Suppressor macrophage (primary cell): ENCODE measurements at places on chromosomes 11 and 22.

- no peak for DNase-seq
Observed at GRCh38 chr11:134346976-134347350, 15.2 kb downstream of the GLB1L2 start.

GRCh38 chr11:12810568-12810894 lies 136.3 kb downstream of the TEAD1 start:
- DNase-seq, result no peak

GRCh38 chr11:58067685-58068084 lies 36.9 kb downstream of the OR6Q1 start:
- DNase-seq, result no peak

DNA sequence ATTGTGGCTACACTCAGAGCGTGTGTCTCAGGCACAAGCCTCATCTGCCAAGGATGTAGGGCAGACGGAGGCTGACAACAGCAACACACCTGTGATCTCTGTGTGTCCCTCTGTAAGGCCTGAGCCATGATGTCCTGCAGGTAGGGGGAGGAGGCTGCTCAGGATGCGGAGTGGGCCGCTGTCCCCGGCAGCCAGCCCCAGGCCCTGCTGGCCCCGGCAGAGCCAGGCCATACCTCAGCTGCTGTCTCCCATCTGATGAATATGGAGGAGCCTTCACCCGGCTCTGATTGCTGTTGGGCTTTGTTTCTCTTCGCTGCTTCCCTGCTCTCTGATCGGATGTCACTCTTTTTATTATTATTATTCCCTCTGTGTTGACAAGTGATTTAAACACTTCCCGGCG lies 83.6 kb upstream of the NCAM1 start:
- DNase-seq, result no peak

DNA sequence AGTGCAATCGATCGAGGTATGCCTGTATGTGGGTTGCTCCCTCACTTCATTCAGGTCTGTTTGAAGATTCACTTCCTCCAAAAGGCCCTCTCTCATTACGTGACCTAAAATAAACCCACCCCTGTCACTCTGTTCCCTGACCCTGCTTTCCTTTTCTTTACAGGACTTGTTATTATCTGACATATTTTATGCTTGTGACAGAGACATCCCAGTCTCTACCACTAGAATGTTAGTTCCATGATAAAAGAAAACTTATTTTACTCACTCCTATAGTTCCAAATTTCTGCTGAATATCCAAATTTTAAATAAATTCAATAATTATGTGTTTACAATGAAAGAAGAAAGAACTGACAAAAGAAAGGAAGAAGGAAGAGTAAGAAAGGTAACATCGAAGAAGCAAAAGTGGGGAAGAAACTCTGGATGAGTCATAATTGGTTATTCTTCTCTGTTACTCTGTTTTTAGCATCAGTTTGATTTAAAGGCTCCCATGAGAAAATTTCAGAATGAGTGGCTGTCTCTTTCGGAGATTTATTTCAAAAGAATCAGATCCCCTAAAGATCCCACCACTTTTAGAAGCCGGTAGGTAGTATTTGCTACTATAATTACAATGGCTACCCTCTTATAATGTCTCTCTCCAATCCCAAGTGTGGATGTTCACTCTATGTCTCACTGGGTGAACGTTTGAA lies 33.5 kb downstream of the ENTHD1 start:
- no peak for DNase-seq

DNA sequence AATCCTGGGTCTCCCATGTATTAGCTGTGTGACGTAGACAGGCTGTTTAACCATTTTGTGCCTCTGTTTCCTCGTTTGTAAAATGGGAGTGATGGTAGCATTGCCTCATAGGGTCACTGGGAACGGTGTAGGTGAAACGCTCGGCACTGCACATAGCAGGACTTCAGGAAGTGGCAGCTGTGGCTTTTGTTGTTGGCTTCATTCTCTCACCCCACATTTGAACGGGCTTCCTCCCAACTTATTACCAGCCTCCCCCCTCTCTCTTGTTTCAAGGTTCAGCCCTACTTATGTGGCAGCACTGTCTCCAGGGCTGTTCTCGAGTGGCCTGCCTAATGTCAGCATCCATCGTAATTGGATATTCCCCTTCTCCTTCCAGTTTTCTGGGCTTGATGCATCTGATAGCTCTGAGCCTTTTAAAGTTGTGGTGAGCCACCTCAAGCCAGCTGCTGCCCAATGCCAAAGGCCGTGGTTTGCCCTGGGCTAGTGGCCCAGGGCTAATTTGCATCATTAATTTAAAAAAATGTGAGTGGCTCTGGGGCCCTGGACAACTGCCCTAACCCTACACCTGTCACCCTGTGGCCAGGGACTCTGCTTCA lies 217.8 kb upstream of the TBCEL start:
- DNase-seq, result no peak

DNA sequence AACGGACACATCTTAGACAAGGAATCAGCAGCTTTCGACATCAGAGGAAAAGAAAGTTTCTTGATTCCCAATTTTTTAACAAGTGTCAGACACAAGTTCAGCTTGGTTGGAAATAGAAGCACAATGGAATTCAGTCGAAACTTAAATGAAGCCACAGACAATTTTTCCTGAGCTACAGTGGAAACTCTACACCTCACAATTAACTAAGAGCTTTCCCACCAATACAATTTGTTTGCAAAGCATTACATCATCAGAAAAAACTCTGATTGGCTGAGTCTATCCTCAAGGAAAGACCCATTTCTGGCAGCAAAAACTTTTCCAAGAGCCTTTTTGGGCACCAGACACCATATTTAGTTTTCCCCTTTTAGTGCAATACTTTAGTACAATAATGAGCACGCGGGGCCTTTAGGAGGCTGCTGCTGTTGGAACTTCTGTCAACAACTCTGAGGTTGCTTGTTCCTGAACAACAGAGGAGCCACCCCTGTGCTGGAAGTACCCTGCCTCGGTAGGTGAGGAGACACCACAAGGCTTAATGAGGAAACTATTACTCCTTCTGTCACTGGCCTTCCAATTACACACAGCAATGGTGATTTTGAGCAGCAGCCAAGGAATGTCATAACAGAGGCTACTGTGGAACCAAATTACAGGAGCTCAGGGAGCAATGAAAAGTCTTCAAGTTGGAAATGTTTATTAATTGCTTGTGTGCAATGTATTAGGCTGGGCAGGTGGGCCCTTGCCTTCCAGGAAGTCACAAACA lies 61.9 kb upstream of the BARX2 start:
- DNase-seq, result no peak

- no peak for DNase-seq
Observed at GRCh38 chr11:14942745-14943144, 29.4 kb downstream of the CALCA start.

GRCh38 chr11:120027546-120028180 lies 110.2 kb downstream of the TRIM29 start:
- DNase-seq, result no peak

DNA sequence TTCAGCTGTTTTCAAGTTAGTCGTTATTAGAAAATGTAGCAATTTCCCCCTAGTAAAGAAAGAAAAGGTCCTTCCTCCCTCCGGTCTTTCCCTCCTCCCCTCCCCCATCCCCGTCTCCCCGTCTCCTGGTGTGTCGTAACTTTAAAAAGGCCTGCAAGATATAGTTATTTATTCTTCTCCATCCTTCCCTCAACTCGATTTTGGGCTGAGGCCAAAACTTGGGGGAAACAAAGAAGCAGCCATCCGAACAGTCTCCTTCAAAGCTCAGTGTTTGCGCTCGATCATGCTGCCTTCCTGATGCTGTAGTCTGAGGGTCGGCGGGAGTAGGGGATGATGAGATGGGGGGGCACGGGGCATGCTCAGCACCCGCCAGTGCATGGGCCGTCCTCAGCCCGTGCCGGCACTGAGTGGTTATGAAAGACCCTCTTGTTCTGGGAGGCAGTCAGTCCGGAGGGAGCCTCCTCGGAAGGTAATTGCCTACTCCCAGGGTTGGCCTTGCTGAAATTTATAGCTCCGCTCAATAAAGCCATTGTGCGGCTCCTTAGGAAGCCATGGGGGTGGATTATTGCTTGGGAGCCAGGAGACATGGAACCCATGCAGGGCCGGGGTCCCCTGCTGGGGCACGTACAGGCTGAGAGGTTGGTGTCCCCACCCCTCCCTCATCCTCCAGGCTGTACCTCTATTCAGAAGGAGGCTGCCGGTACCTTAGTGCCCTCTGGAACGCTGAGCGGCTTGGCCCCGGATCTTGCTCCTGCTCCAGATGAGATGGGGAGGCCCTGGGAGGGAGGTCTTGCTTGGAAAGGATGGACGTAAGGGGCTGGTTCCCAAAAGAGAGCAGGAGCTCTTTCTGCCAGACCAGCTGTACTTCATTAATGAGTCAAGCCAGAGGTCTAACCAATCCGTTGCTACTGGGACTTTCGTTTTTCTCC lies 212.7 kb upstream of the CADM1 start:
- DNase-seq, result peak; percentile 29

- no peak for DNase-seq
Observed at GRCh38 chr11:128825050-128825784, 41.9 kb downstream of the KCNJ1 start.

DNA sequence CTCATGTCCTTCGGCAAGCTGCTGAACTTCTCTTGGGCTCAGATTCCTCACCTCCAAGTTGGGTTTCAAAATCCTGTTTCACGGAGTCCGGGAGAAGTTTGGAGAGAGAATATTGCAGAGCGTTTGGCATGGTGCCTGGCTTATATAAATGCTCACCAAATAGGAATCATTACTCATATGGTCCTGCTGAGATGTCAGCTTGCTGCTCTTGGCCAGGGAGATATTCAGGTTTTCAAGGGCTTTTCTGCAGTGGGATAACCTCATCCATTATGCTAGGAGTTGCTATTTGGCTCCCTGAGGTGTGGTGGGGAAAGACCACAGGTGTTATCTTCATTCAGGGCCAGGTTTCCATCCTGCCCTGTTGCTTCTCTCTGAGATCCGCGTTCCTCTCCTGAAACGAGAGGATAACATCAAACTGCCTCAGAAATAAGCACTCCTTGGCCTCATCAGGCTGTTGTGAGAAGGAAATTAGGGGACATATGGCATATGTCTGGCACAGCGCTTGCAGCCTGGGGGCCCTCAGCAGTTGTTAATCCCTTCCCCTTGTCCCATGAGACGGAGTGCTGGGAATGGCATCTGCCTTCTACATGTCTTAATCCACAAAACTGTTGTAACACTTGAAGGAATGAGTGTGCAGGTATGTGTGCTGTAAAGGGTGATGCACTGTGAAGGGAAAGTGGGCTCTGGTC lies 29.9 kb upstream of the ACER3 start:
- DNase-seq, result no peak

- DNase-seq, result no peak
Observed at GRCh38 chr11:63274776-63275175, 31.4 kb upstream of the SLC22A25 start.

- no peak for DNase-seq
Observed at GRCh38 chr22:37115032-37115431, 5.5 kb upstream of the TMPRSS6 start.

DNA sequence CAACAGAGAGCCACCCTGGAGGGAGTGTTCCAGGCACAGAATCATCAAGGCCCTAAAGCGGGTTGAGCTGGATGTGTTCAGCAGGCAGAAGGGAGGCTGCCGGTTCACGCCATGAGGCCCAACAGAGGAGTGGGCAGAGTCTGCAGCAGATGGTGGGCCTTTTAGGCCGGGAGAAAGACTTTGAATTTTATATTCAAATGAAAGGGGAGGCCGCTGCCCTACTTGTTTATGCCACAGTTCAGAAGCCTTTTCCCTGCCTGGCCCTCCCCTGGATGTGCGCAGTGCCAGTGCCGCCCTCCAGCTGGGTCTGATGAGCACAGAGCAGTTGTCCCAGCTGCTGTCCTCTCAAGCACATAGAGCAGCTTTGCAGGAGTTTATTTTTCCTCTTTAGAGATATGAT lies 46.9 kb upstream of the TTC12 start:
- no peak for DNase-seq

DNA sequence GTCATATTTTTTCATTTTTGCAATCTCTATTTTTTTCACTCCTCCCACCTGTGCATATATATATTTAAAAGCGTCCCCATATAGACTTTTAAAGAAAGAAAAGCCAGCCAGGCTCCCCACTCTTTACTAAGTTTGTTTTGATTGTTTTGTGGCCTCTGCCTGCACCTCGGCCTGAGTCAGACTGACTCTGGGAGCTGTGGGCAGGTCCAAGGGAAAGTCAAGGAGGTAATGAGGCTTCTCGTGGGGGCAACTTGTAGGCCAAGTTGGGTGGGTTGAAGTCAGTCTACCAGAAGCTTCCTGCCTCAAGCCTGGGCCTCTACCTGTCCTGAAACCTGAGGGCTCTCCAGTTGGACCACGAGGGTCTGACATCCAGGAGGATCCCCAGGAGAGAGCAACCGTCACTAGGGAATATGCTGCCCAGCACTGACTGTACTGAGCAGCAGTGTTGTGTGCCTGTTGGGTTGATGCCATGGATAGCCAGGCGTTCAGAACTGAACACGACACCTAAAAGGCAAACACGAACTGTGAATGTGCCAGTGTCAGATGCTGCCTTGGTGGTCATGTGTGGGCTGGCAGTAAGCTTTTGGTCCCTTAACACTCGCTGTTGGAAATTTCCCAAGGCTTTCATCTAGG lies 58.8 kb downstream of the BMAL1 start:
- no peak for DNase-seq

DNA sequence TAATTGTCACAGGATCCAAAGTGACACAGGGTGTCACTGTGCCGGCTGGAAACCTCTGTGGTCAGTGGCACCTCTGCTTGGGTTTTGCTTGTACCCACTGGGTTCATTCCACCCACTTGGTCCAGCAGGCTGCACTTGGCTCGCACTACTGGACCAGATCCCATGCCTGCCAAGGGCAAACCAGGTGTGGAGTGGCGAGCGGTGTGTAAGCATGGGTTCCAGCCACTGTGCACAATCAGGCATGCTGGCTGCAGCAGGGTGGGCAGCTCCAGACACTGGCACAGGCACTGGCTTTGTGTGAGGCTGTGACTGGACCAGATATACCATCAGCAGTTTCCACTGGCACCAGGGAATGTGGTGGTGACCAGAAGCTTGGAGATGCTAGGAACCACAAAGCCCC lies 261.4 kb downstream of the KCNA4 start:
- no peak for DNase-seq

- DNase-seq, result peak; percentile 53
Observed at GRCh38 chr11:107590460-107591377, at the start of gene ELMOD1. TSS of gene ELMOD1 (plus strand) at chr11:107591147. CDS start at chr11:107618190, 27,043 bp downstream.

DNA sequence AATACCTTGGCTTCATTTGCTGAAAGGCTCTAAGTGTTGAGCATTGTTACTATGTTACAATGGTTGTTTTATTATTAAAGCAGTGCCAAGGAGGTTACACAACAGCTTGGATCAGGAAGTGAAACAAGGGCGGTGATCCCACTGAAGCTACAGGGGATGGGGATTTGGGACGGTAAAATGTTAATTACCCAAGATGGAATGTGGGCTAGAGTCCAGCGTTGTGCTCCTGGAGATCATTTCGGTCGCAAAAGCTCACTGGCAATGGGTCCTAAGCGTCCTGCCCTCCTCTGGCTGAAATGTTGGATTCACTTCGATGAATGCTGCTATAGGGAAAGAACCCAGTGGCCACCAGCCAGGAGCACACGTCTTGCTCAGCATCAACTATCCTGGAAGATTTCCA lies 48.3 kb downstream of the FAM83F start:
- DNase-seq, result peak; percentile 73

- no peak for DNase-seq
Observed at GRCh38 chr11:59151761-59152160, 9.1 kb downstream of the FAM111A start.
